Neural cell (in vitro differentiated cells): ENCODE measurements at places on chromosomes 1 and 21. TPM values are rescaled to one million over a fixed set of nuclear protein-coding genes. Genes with fewer than 3 reads are reported as not detected.

Gene GJA4
- polyA plus RNA-seq = not detected in 2 replicates

Gene IFNLR1
- polyA plus RNA-seq = 0.16 and 0.32 TPM in 2 replicates

Gene PTPRU
- 2.5 and 5.0 TPM in 2 replicates for polyA plus RNA-seq

Gene NEK2
- 0.98 and 1.1 TPM in 2 replicates for polyA plus RNA-seq

Gene HP1BP3
- polyA plus RNA-seq = 389 and 425 TPM in 2 replicates

Gene SLAMF9
- polyA plus RNA-seq = not detected in 2 replicates

Gene TSPAN1
- polyA plus RNA-seq = 0.62 and 0.96 TPM in 2 replicates

Gene NBPF6
- not detected in 2 replicates for polyA plus RNA-seq

Gene CACNA1S
- polyA plus RNA-seq = 0.05 and 0.14 TPM in 2 replicates

Gene ADGRL4
- polyA plus RNA-seq = 0.12 and 0.76 TPM in 2 replicates

Gene MTMR11
- polyA plus RNA-seq = 0.58 and 1.6 TPM in 2 replicates

Gene SRP9
- polyA plus RNA-seq = 1,603 and 1,838 TPM in 2 replicates

Gene RNU1-4
- polyA plus RNA-seq = under 0.01 TPM in 1 of 2 replicates, not detected in the other

Gene NEK7
- 2.6 and 3.3 TPM in 2 replicates for polyA plus RNA-seq

Gene METTL18
- polyA plus RNA-seq = 7.0 and 8.5 TPM in 2 replicates

Gene HUNK
- 9.3 and 11.0 TPM in 2 replicates for polyA plus RNA-seq

Gene C1orf167
- polyA plus RNA-seq = not detected in 2 replicates

Gene SYCP1
- not detected in 2 replicates for polyA plus RNA-seq

Gene SYPL2
- not detected in 2 replicates for polyA plus RNA-seq

Gene NT5C1A
- polyA plus RNA-seq = not detected in 2 replicates

Gene NCF2
- not detected in 2 replicates for polyA plus RNA-seq

Gene SIPA1L2
- polyA plus RNA-seq = 5.6 and 6.8 TPM in 2 replicates

Gene OXCT2
- not detected in 2 replicates for polyA plus RNA-seq

Gene MIB2
- polyA plus RNA-seq = 106 and 153 TPM in 2 replicates

Gene TMEM125
- polyA plus RNA-seq = not detected in 2 replicates

Gene TSPAN2
- polyA plus RNA-seq = 28.9 and 34.4 TPM in 2 replicates

Gene TNFRSF1B
- polyA plus RNA-seq = 0.24 TPM in 1 of 2 replicates, not detected in the other

Gene FAM72C
- polyA plus RNA-seq = 0.28 TPM in 1 of 2 replicates, not detected in the other

Gene LCE2A
- polyA plus RNA-seq = not detected in 2 replicates

Gene AADACL4
- not detected in 2 replicates for polyA plus RNA-seq

Gene DENND2C
- 0.18 and 0.26 TPM in 2 replicates for polyA plus RNA-seq

Gene GBP4
- not detected in 2 replicates for polyA plus RNA-seq

Gene SLC25A34
- 5.4 and 5.5 TPM in 2 replicates for polyA plus RNA-seq

Gene KCNAB2
- polyA plus RNA-seq = 11.7 and 11.8 TPM in 2 replicates

Gene NID1
- 0.04 and 0.10 TPM in 2 replicates for polyA plus RNA-seq

Gene ANKRD34A
- 0.16 and 1.7 TPM in 2 replicates for polyA plus RNA-seq

Gene CA6
- polyA plus RNA-seq = not detected in 2 replicates

Gene ACKR1
- 3.3 and 3.9 TPM in 2 replicates for polyA plus RNA-seq

Gene COL9A2
- polyA plus RNA-seq = 1.3 and 2.3 TPM in 2 replicates

Gene CCDC185
- polyA plus RNA-seq = not detected in 2 replicates
